ENCODE measurements at places on chromosomes 5 and 9.
A peak's percentile ranks its signal among the peaks of the same experiment; 100 is the strongest.

DNA sequence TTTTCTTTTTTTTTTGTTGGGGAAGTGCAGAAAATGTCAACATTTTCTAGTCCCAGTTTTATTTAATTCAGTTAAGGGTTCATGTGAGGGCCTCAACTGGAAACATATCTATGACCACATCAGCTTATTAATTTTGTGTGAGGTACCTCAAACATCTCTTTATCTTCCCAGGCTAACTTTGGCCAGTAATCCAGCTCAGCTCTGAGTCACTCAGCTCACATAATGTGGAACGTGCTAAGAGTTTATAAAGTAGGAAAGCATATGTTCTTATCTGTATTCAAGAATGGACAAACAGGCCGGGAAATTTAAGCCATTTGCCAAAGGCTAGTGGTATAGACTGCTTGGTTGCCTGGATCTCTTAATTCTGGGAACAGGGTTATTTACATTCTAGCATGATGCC lies 118.4 kb downstream of the INSYN2B start:
- no peak for DNase-seq

- no peak for DNase-seq
Measured at GRCh38 chr9:60546406-60546805, 367.8 kb upstream of the SPATA31A5 start.

- peak; percentile 20 for DNase-seq
Measured at GRCh38 chr5:105659396-105659795, 2011.3 kb downstream of the EFNA5 start.

DNA sequence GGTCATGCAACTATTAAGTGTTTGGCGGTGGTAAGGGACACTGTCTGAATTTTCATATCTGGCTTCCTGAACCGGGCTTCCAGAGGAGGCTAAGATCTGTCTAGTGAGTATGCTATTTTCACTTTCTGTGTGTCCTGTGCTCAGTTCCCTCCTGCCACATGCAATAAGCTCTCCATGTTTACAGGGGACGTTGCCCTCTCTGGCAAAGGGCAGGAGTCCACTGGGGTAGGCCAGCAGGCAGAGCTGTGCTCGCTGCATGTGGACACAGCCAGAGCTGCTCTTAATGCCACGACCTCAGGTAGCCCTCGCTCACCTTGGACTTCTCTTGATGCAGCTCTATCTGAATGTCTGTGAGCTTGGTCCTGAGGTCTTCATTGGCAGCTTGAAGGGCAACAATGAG lies 111.2 kb downstream of the JAKMIP2 start:
- no peak for DNase-seq

GRCh38 chr5:142000704-142001484 lies 11.9 kb downstream of the GNPDA1 start:
- DNase-seq: peak; percentile 35

DNA sequence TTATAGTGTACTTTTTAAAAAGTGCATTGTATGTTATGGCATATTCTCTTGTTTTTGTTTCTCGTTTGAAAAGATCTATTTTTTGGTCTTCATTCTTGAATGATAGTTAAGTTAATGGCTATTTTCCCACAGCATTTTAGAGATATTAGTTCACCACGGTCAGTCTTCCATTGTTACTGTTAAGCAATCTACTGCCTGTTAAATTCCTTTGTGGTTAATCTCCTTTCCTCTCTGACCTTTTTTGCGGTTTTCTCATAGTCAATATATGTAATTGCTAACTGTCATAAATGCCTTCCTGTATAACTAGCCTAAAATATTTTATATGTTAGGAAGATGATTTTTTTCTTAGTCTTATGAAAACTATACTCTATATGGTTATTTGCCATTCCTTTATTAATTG lies 250.8 kb upstream of the FBXL7 start:
- DNase-seq: no peak

DNA sequence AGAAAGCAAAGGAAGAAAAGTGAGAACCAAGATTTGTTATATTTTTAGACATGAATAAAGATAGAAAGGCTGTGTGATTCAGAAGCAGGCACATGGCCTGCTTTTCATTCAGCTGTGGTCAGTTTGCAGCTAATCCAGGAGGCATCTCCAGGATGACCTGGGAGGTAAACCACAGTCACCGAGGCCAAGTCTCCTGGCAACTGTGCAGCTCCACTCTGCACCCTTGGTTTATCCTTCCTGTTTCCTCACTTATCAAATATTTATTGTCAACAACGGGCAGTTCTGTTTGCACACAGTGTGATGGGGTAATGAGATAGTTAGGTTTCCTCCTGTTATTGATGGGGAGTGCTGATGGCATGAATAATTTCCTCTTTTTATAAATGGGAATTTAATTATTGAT lies 243.0 kb downstream of the PSAT1 start:
- DNase-seq: peak; percentile 68

- no peak for DNase-seq
Measured at GRCh38 chr9:18710065-18710464, 236.1 kb downstream of the ADAMTSL1 start.

DNA sequence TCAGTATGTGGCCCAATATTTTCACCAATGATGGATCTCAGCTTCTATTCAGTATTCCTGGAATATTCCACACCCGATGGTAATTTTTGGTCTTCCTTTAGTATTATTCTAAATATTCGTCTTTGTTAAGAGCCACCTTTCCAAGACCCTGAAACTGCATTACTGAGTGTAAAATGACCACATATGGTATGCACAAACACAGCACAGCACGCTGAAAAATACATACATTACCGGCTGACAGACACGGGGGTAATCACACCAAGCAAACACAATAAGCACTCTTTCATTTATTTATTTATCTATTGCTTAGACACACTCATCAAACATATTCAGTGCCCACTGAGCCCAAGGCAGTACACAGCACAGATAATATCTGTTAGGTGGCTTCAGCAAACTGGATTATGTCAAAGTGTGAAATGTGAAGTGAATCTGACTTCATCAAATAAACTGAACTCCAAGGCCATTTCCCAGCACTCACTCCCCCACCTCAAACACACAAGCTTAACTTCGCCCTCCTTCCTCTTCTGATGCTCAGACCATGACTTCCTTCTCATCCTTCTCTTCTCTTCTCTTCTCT lies 1637.8 kb upstream of the C9orf72 start:
- DNase-seq: peak; percentile 93

- no peak for DNase-seq
Measured at GRCh38 chr5:5783021-5783420, 360.5 kb downstream of the ICE1 start.

- DNase-seq: peak; percentile 90
Measured at GRCh38 chr9:127557466-127557869, 54.6 kb upstream of the STXBP1 start.

GRCh38 chr5:52983731-52984636 lies 5.2 kb upstream of the ITGA2 start:
- DNase-seq: no peak

DNA sequence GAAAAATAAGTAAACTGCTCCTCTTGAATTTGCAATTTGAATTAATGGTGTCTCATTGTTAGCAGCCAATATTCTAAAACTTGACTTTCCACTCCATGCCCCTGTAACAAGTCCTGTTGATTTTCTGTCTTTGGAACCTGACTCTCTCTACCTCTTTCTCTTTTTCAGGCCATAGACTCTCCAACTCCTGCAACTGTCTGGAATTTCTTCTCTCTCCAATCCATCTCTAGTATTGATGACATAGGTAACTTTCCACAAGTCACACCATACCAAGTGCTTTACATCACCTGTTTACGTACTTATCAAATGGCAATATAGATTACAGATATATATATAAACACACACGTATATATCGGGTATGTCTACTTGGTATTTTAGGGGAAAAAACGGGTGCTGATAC lies 923 bp downstream of the C5orf34 start:
- peak; percentile 17 for DNase-seq

- peak; percentile 53 for DNase-seq
Measured at GRCh38 chr5:67149951-67150523, 46.6 kb downstream of the CD180 start.

- no peak for DNase-seq
Measured at GRCh38 chr5:95537501-95537900, 17.3 kb downstream of the SKIC3 start.

DNA sequence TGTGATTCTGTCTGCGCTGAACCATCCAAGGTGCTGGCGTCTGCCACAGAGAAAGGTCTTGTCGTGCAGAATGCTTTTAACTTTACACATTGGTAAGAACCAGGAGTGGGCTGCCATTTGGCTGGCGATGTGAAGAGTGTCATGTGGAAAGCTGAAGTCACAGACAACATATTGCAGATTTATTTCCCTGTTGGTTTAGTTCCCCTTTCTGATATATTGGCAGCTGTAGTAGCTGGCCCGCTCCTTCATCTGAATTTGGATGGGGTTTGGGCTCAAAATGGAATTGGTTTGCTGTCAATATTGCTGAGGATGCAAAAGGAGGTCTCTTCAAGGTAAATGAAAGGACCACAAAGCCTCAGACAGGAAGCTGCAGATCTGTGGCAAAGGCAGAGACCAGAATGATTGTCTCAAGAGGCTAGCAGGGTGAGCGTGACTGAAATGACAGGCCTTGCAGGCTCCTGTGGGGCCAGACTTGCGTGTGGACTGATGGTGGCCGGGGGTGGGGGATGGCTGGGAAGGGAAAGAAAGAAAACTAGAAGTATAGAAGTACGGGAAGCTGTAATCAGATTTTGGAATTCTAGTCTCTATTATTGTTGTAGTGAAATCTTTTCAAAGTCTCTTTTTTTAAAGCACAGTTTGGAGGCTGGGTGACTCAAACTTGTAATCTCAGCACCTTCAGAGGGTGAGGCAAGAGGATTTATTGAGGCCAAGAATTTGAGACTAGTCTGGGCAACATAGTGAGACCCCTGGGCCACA lies 25.1 kb upstream of the CD180 start:
- DNase-seq: peak; percentile 18

DNA sequence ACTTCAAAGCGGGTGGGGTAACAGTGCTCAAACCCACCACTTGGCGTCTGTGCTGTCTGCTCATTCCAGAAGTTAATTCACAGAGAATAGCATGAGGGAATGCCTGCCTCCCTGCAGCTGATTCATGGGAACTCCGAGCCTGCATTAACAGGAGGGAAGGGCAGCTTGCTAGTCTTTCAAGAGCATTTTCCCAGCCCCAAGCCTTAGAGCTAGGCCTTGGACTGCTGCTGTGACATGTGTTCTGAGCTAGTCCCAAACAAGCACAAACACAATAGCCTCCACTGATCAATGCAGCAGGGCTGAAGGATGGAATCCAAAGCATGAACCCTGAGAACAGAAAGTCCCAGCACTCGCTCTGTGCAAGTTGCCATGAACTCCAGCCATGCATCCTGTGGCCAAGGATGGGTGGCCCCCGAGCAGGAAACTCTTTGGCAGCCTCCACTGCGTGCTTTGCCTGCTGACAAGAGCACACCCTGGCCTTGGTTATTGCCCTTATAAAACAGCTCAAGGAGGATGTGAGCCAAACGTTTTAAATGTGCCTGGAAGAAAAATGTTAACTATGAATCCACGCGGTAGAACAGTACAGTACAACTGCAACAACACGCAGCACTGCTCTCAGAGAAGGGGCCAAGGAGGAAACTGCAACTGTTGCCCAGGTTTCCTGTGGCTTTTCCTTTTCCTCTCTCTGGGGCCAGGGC lies 653.1 kb upstream of the KLF4 start:
- no peak for DNase-seq

- peak; percentile 46 for DNase-seq
Measured at GRCh38 chr9:124010665-124011321, 775 bp upstream of the LHX2 start.

GRCh38 chr5:150107909-150108447 lies 21.6 kb upstream of the CSF1R start:
- DNase-seq: no peak

DNA sequence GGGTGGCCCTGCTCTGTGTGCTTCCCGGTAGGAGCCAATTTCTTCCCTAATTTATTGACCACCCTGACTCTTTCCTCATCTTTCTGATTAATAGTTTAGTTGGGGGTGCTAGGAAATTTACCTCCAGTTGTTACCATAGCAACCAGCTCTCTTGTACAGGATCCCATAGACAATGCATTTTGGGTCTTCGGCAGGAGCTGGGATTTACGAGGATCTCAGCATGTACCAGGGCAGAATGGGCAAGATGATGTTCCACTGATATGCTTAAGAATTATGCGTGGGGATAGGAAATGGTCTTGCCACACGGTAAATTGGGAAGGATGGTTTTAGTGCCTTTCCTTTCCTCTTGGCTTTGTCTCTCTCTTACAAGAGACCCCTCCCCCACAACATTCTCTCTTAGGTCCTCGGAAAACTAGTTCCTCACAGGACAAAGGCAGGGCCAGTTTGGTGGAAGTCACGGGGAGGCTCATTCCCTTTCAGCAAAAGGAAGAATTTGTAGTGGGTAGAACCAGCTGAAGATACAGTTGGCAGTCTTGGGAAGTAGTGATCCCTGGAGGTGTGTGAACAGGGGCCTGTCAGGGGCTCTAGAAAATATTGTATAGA lies 133.4 kb upstream of the SHB start:
- no peak for DNase-seq

GRCh38 chr9:33818167-33818846 lies 1.3 kb downstream of the UBE2R2 start:
- DNase-seq: peak; percentile 57

- no peak for DNase-seq
Measured at GRCh38 chr9:125119643-125120286, 23.6 kb downstream of the SCAI start.

DNA sequence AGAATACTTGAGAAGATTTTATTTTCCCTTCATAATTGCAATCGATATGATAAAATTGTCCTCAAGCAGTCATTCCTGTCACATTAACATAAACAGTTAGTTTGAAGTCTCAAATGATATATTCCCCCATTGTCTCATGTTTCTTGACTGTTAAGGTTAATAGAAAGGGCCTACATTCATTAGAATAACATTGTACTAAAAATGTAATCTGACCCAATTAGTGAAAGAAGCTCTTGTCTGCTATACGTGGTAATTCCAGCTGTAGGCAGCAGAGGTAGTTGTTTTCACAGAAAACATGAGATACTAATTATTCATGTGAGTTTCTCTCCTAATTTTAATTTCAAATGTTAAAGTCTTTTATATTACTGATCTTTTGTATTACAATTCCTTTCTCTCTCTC lies 25.9 kb upstream of the AP3B1 start:
- peak; percentile 89 for DNase-seq

DNA sequence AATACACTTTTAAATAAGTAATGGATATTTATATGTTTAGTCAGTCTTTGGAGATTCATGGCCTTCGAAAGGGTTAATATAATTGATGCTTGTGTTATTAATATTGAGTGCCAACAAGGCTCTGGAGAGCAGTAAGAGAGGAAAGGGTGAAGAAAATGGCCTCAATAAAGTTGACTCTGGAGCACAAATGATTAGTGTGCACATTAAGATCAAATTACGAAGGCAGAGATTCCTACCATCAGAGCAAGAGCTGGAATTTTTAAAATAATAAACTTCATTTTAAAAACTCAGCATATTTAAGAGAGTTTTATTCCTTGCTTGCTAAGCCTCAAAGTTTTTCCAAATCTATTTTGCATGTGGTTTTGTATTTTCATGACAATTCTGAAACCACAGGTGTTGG lies 14.8 kb downstream of the SLC44A1 start:
- DNase-seq: peak; percentile 7

- no peak for DNase-seq
Measured at GRCh38 chr5:89721931-89722330, 687.6 kb downstream of the CETN3 start.

GRCh38 chr9:136024286-136024685 lies 63.1 kb upstream of the UBAC1 start:
- DNase-seq: no peak

- peak; percentile 63 for DNase-seq
Measured at GRCh38 chr5:156677963-156678362, 172.1 kb upstream of the PPP1R2B start.

- no peak for DNase-seq
Measured at GRCh38 chr9:8356406-8356805, 556.8 kb upstream of the DMAC1 start.
